Activated CD4-positive, alpha-beta T cell treated with anti-CD3 and anti-CD28 coated beads for 36 hours (primary cell): ENCODE measurements at places on chromosomes 5 and 9. TPM values are rescaled to one million over a fixed set of nuclear protein-coding genes. Genes with fewer than 3 reads are reported as not detected.

SPINK6 gene
- not detected for total RNA-seq

PRR16 gene
- not detected for total RNA-seq

KLF4 gene
- 1.2 TPM for total RNA-seq

KIF4B gene
- 0.05 TPM for total RNA-seq

LCN1 gene
- not detected for total RNA-seq

SOHLH1 gene
- total RNA-seq = not detected

DPH7 gene
- 23.5 TPM for total RNA-seq

BOD1 gene
- 31.7 TPM for total RNA-seq

DMRT3 gene
- not detected for total RNA-seq

DNA sequence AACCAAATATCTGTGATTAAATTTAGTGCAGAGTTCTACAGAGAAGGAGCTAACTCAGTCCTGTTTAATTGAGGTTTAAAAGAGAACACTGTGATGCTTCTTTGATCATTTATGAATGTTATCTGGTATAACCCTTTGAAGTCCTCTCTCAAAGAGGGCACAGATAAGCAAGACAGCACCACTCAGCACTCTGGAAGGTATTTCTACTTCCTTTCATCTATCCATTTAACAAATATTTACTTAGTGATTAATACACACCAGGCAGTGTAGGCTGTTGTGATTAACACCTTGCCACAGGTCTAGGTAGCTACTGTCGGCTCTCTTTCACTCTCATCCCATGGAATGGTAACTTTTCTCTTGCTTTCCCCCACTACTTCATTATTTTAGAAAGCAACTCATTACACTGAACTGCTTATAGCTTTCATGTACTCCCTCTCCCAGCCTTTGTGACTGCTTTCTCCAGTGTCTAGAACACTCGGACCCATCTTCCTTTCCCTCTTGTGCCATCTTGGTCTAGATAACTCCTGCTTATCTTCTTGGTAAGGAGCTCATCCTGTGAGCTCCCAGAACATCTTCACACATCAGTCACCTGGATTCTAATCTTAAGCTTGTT is 54.7 kb downstream of the GLDC start:
- DNase-seq = no peak

GRCh38 chr5:34503379-34504253 is 152.5 kb upstream of the RAI14 start:
- no peak for DNase-seq

GRCh38 chr5:64384765-64385164 is 121.0 kb upstream of the RGS7BP start:
- DNase-seq = peak; percentile 3

- no peak for DNase-seq
These were observed 13.5 kb downstream of the NREP start for GRCh38 chr5:111743512-111743911.

DNA sequence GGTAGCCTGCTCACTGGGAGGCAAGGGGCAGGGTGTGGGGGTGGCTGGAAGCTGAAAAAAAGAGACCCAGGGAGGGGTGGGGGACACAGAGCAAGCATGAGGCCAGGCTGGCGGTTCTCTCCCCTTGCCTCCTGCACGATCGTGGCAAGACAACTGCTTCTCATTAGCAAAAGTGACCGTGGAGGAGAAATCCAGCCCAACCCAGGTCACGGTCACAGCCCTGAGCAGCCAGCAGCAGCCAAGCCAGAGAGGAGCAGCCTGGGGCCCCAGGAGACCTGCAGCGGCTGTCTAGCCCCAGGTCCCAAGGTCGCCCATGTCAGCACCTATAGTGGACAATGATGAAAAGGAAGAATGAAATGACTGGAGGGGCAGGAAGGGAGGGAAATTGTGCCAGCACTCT is 89.1 kb downstream of the NRG2 start:
- no peak for DNase-seq

- no peak for DNase-seq
These were observed 125.2 kb downstream of the PRDM6 start for GRCh38 chr5:123214193-123214592.

DNA sequence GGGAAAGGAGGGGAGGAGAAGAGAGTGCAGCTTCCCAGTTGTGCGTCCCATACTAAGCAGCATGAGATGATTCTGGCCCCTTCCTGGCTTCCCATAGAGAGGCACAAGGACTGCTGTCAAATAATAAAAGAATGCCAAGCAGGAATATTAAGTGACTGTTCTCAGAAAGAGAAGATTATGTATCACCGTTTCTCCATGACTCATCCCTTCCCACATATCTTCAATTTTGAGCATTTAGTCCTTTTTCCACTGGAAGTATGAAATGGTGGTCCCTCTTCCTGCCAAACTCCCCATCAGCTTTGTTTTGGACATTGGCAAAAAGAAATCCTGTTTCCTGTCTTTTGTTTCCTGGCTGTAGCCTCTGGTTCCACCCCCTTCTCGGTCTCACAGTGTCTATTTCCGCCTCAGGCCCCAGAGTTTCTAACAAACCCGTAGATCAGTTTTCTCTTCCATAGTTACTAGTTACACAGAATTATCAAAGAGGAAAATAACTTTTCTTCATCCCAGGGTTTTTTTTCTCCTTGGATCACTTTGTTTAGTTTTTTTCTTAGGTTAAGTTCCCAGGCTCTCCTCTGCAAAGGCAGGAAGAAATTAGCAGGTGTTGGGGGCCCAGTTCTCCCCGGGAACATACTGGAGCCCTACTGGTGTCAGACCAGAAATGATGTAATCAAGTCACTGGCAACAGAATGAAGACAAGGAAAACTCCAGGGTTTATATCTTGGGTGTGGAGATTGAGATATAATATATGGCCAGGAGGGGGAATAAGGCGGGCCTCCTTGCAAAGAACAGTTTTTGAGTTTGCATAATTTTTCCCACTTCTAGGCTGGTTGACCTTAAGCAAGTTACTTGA is 26.4 kb upstream of the ARHGAP26 start:
- no peak for DNase-seq

- DNase-seq = peak; percentile 83
These were observed 1.3 kb downstream of the CD74 start for GRCh38 chr5:150411245-150411979.

DNA sequence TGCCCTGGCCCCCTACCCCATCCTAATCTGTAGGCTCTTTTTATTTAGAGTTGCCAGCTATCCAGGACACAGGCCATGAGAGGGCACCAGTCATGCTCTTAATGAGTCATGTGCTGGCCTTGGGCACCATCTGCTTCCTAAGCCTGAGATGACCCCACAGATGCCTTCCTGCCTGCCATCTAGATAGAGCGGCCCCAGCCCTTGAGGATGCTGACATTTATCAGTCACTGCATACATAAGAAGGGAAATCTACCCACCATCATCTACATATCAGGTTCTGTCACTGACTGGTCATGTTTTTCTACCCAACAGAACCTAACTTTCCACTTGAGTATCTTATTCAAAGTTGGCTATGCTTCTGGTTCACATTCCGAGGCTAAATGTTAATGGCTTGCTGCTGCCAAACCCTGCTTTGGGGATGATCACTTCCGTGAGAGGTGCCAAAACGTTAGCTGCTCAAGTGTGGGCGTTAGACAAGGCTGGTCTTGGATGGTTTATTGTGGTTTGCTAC is 49.9 kb upstream of the TTC23L start:
- no peak for DNase-seq

- DNase-seq = peak; percentile 47
These were observed 432.6 kb upstream of the SLC30A5 start for GRCh38 chr5:68661237-68661636.

- DNase-seq = no peak
These were observed 7.9 kb downstream of the ZNF510 start for GRCh38 chr9:96769989-96770388.

DNA sequence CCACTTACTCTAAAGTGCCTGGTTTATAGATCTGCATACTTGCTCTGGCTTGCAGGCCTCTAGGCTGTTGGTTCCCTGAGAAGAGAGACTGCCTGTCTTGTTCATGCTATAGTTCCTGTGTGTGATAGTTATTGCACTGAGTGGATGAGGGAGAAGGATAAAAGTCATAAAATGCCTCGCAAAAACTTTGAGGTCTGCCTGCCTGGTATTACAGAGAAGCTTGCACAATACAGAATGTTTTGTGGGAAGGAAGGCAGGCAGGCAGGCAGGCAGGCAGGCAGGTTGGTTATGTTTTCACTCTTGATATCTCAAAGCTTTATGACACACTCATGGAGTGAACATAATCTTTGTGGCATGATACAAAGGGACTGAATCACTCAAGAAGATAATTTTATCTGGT is 287.1 kb downstream of the SLIT3 start:
- DNase-seq = no peak

DNA sequence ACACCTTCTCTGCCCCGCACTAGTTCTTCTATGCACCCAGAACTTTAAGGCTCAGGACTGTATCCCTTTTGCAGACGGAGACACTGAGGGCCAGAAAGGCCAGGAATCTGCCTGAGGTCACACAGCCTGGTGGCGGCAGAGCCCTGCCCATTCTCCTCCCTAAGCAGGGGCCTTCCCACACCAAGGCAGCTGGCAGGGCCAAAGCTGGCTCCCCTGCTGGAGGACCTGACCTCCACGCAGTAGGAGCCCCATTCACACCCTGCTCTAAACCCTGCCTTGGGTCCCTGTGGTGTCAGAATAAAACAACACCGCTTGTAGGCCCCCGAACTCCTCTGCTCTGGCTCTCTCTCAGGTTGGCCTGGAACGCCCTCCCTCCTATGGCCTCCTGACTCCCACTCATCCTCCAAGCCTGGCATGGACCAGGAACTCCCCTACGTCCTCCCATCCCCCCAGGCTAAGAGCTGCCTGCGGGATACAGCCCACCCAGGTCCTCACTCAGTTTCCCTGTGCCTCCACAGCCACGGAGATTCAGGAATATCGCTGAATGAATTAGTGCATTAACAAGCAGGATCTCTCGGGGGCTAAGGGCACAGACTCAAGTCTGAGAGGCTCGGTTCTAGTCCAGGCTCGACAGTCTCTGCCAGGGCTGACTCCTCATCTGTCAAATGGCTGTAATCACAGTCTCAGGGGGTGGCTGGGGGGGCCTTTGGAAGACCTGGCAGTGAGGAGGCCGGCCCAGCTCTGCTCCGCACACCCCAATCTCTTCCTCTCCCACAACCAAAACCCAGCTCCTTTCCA is 2.8 kb downstream of the ST6GALNAC6 start:
- DNase-seq = no peak

- DNase-seq = no peak
These were observed 10.1 kb upstream of the TRAF1 start for GRCh38 chr9:120936764-120937122.

GRCh38 chr9:132312873-132313272 is 41.9 kb downstream of the SETX start:
- DNase-seq = no peak

DNA sequence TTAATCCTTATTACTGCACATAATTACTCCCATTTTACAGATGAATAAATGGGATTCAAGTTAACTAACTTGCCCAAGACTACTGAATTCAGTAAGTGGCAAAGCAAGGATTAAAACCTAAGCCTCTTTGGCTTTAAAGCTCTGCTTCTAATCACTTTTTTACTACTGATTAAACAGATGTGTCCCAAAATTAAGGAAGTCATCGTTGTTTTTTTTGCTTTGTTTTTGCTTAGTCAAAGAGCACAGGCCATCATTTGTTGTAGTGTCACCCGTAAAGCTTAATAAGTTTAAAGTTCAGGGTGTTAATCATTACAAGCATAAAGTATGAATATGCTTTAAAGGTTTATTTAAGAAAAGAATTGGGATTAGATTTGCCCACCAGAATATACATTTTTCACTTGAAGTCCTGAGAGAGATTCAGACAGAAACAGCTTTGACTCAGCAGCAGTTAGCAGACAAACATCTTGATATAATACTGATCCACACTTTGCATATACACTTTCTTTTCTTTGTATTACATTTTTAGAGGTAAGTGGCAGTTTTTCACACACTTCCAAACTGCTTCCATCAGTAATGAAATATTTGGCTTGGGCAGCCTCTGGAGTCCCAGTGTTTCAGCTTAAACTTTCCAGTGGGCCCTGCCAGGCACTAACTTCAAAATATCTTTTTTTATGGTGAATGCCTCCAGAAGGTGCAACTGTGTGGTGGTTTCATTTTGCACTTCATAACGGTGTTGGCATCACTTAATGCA is 52.7 kb downstream of the PIK3R1 start:
- no peak for DNase-seq

GRCh38 chr9:137077010-137077747 is at the start of gene UAP1L1:
UAP1L1 (plus strand) TSS chr9:137077517; CDS start chr9:137077533, 16 bp downstream.
- DNase-seq = peak; percentile 72

DNA sequence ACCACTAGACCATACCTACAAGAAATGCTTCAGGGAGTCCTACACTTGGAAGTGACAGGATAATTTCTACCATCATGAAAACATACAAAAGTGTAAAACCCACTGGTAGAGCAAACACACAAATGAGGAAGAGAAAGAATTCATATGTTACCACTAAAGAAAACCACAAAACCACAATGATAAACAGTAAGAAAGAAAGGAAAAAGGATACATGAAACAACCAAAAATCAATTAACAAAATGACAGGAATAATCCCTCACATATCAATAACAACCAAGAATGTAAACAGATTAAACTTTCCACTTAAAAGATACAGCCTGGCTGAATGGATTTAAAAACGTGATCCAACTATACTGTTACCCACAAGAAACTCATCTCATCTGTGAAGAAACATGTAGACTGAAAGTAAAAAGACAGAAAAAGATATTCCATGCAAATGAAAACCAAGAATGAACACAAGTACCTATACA is 83.4 kb downstream of the LPAR1 start:
- DNase-seq = no peak

DNA sequence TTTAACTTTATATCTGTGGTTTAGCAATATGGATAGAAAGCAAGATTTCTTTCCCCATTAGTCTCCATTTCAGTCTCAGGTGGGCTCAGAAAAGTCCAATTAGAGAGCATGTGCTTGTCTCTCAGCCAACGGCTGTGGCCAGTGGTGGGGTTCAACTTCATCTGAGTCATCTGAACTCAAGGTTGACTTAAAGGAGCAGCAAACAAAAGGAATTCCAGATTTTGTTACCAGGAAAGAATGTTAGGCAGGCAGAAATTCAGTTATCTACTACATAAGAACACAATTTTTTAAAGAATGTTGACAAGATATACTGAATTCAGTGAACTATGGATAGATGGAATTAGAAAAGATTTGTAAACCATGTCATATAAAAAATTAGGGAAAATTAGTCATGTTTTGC is 784.1 kb downstream of the MAT2B start:
- no peak for DNase-seq

DNA sequence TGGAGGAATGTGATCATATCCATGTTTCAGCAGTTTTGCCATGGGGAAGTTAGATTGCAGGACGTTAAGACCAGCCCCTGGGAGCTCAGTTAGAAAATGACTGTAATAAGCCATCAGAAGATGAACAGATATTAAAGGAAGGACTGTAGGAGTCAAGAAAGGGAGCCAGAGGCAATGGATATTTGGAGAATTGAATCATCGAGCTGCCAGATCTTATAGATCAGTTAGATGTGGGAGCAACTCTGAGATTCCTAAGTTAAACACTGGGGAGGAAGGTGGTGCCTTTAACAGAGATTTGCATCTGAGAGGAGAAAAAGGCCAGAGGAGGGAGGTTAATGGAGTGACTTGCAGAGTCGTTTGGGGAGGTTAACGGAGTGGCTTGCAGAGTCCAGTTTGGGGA is 96.4 kb downstream of the ADCY2 start:
- DNase-seq = no peak

DNA sequence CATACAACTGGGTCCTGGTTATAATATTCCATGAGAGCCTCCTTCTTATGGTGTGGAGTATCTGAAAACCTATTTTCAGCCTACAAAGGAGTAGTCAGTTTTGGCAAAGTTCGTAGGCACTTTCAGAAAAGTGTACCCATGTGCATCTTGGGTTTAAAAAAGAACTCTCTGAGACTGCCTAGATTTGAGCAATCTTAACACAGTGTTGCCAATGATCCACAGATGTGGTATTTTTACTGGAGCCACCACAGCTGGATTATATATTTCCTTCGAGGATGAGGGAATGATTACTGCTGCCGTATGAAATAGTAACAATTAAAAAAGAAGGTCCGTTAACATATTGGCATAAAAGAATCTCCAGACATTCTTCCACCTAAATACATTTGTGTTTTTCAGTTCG is 1.1 kb downstream of the PALM2AKAP2 start:
- DNase-seq = no peak
